ENCODE measurements at places on chromosomes 2 and 18.

GRCh38 chr2:143124445-143124844 lies 4.8 kb upstream of the ARHGAP15 start:
- no peak for DNase-seq

GRCh38 chr2:71617266-71617665 lies 163.9 kb downstream of the DYSF start:
- DNase-seq, result no peak

DNA sequence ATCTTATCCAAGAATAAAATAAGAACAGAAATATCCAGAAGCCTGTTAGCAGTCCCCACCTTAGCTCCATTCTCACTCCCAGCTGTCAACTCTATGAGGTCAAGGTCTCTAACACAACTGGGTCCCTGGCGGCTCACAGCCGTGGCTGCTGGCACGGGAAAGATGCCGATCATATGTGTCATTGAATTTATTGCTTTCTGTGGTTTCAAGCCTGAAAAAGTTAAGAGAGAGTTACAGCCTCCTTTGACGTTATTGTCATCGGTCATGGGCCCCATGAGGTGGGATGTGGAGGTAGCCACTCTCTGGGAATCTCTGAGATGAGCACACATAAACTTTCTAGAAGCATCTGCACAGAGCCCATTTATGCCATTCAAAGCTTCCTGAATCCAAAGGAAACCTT lies 28.7 kb upstream of the CABLES1 start:
- DNase-seq, result peak; percentile 93

DNA sequence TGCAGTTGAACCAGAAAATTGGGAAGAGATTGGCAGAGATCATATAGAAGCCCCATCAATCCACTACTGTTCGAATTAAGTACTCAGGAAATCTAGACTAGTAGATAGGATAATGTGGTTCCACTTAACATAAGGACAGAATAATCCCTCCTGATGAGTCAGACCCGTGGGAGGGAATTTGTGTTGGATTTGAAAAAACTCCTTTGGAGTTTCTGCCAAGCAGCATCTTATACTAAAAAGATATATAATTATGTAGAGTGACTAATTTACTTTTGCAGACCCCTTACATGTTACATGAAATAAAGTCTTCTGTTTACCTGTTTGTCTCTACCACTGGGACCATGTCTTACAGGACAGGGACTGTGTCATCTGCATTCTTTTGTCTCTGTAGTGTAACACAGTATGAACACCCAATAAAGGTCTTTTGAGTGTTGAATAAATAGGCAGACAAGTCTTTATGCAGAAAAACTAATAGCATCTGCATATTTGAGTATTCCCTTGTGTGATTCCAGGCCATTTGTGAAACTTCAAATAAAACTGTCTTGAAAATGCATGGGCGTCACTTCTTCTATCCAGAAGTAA lies 122.6 kb upstream of the DNAJC10 start:
- DNase-seq, result peak; percentile 83

DNA sequence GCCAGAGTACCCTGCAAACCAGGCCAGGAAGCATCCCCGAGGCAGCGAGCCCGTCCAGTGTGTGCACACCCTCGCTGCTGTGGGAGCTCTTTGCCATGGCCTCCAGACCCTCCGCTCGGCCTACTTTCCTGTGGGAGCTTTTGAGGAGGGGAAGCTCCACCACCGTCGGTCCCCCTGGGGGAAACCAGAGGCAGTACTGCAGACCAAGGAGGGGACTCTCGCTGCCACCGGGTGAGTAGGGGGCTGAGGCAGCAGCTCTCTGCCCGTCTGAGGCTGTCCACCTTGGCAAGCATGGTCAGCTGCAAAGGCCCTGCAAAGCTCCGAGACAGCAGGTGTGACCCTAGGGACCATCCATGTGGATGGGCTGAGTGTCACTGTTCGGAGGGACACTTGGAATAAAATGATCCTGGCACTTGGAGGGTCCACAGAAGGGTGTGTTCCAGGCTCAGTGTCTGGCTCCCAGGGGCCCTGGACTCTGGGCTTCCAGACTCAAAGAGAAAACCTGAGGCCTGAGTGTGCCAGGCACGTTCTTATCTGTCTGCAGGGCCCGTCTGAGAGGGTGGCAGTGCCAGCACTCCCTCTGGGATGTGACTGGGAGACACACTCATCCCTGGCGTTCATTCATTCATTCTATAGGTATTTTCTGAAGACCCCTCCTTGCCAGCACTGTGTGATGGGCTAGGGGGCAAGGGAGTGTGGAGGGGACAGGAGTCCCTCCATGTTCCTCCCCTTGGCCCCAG lies 282.8 kb upstream of the HS6ST1 start:
- DNase-seq, result no peak

DNA sequence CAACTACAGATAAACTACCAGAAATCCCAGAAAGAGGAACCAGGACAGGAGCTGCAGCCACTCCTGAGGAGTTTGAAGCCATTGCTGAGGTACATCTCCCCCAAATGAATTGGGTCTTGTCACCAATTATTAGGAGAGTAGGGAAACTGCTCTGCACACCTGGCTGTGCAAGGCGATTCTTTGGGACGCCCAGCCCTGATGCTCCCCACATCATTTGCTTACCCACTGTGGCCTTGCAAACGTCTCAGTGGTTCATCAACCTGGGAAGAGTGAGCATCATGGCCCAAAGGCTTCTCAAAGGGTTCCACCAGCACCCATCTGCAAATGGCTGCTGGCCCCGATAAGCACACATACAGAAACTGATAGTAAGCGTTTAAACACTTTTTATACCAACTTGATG lies 21.8 kb upstream of the DCDC2C start:
- no peak for DNase-seq

DNA sequence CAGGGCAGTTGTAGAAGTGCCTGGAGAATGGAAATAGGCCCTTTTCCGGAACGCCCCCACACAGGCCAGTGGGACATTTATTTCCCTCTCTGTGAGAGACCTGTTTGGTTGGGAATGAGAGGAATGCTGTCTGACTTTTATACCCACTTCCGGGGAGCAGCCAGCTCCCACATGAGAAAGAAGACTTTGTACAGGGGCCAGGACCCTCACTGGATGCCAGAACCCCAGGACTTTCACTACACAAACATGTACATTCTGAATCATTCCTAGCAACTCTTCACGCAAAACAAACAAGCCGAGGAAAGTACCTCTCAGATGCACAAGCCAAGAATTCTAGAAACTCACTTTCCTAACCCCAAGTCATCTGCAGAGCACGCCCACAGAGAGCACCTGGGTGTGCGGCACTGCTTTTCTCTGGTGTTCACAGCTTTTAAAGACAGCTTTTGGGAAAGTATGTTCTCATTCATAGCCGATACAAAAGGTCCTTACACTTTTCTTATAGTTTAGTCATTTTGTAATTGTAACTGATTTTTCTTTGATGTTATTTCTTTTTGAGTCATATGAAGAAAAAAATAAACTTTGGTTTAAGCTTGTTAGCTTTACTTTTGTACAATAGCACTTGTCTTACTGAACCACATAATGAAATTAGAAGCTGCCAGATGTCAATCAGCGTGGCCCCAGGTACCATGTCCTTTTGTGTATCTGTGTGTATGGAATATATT lies 856.1 kb upstream of the ID2 start:
- peak; percentile 97 for DNase-seq

DNA sequence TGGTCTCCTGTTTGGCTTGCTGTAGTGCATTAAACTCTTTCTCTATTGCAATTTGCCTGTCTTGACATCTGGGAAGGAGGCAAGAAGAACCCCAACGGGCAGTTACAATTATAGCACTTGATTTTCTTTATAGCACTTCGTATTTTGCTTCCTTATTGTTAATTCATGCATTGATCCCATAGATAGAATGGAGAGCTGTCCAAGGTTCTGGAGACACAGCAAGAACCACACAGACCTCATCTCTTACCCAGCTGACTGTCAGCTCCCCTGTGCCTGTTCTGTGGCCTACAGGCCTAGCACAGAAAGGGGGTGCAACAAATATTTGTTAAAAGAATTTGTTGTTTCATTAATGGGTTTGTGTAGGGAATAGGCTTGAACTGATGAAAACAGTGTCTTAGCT lies 194.3 kb downstream of the GALNT1 start:
- DNase-seq, result peak; percentile 7

DNA sequence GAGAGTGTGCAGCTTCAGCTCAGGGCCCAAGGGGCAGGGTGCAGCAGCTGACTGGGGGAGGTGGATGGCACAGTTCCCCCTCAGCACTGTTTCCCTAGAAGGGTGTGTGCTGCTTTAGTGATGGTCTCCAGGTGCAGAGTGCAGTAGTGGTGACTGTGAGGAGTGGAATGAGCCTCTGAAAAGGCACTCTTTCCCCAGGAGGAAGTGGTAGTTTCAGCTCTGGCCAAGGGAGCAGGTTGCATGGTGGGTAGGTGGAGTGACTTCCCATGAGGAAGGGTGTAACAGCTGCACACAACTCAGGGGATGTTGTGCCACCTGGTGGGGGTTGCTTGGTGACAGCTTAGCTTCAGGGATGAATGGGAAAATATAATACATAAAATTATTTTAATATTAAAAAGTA lies 251.5 kb upstream of the NXPH2 start:
- DNase-seq, result peak; percentile 5

All from astrocyte (in vitro differentiated cells and primary cell).